Natural killer cell (primary cell): ENCODE measurements at places on chromosomes 4 and X. TPM values are rescaled to one million over a fixed set of nuclear protein-coding genes. Genes with fewer than 3 reads are reported as not detected.

The UCP1 gene
- total RNA-seq, result not detected

GRCh38 chr4:165715989-165716388, 157.0 kb upstream of the TLL1 start:
- DNase-seq, result no peak

DNA sequence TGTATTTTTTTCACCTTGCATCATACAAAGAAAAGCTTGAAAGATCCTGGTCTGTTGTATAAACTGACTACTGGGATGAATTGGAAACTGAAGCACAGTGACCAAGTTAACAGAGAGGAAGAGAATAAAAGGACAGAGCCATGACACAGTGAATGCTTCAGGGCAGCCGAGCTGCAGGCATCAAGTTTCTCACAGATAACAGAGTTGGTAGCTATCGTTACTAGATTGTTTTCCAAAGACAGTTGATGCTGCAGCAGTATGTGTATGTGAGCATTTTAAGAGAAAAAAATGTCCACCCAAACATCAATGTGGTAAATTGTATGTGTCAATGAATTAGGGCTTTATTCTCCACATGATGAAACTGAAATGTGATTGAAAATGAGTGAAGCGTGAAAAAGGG, 1032.7 kb downstream of the ADGRL3 start:
- no peak for DNase-seq

- no peak for DNase-seq
Observed at GRCh38 chr4:68569466-68570121, 6.5 kb downstream of the UGT2B17 start.

DNA sequence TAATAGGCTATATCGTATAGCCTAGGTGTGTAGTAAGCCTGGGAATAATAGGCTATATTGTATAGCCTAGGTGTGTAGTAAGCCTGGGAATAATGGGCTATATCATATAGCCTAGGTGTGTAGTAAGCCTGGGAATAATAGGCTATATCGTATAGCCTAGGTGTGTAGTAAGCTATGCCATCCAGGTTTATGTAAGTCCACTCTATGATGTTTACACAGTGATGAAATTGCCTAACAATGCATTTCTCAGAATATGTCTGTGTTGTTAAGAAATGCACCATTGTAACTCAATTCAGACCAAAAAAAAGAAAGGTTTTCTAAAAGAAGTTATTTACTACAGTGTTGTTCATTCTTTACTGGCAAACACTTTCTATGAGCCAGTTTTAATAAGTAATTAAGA, 1387.2 kb downstream of the STIM2 start:
- DNase-seq, result no peak

DNA sequence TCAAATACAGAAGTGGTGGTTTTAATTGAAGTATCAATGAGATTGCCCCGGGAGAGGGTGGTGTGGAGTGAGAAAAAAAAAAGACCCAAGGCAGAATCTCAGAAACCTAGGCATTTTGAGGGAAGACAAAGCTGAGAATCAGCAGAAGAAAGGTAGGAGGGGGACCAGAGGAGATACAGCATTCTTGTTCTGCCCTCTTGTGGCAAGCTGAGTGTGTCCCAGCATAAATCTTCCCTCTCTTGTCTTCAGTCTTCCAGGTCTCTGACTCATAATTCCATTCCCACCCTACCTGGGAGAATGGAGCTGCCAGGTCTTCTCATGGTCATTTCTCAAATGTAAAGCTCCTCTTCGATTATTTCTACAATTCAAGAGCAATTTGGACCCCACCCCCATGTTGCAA, 32.7 kb upstream of the MAGED1 start:
- DNase-seq, result no peak

DNA sequence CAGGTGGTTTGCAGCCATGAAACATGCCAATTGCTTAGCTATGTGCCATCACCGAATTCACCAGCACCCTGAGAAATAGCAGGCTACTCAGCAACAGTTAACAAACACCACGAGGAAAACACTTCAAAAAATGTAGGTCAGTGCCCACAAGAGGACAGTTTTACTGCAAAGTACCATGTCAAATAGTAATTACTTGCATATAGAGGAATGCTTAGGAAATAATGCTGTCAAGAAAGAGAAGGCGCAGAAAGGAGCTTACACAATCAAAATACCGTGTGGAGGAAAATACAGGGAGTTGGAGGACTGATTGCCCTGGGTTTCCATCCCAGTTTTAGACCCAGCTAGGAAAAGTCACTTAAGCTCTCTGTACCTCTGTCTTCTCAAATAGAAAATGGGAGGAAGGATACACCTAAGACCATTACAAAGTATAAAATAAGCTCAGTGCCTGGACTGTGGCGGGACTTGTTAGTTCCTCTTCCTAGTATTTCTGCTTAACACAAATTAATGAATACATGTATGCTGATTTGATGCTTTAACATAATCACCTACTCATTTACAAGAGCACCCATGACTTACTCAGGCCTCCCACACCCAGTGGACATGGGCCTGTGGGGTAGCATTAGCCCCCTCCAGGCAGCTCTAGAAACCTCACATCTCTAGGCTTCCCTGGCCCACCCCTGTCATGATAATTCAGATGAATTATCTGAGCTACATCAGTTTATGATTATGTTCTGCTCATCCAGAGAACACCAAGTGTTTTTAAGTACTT, 44.5 kb upstream of the IL21 start:
- DNase-seq, result no peak

- no peak for DNase-seq
Observed at GRCh38 chr4:137495578-137495977, 36.7 kb downstream of the PCDH18 start.

GRCh38 chr4:102474736-102475504, 26.2 kb upstream of the NFKB1 start:
- DNase-seq, result no peak

- DNase-seq, result no peak
Observed at GRCh38 chrX:13821738-13822137, 4.8 kb upstream of the GPM6B start.

- DNase-seq, result no peak
Observed at GRCh38 chr4:78766026-78766425, 10.1 kb upstream of the BMP2K start.

The TCP11X2 gene
- total RNA-seq, result not detected

- peak; percentile 74 for DNase-seq
Observed at GRCh38 chrX:56978172-56978571, 17.2 kb downstream of the SPIN3 start.

The RHOXF2 gene
- total RNA-seq, result not detected
